CD8-positive, alpha-beta memory T cell (primary cell): ENCODE measurements at places on chromosomes 4 and X. TPM values are rescaled to one million over a fixed set of nuclear protein-coding genes. Genes with fewer than 3 reads are reported as not detected.

The INTU gene
- not detected for polyA plus RNA-seq

The MAEA gene
- polyA plus RNA-seq: 75.3 TPM

The FATE1 gene
- not detected for polyA plus RNA-seq

The KDR gene
- polyA plus RNA-seq: not detected

The MAGEA2 gene
- not detected for polyA plus RNA-seq

The COX7B2 gene
- not detected for polyA plus RNA-seq

The FGB gene
- polyA plus RNA-seq: not detected

The ARAF gene
- polyA plus RNA-seq: 99.4 TPM

The CD99L2 gene
- polyA plus RNA-seq: 15.9 TPM

The PNMA3 gene
- 0.30 TPM for polyA plus RNA-seq

The PDK3 gene
- 48.3 TPM for polyA plus RNA-seq

The CYBB gene
- not detected for polyA plus RNA-seq

The FAM9C gene
- polyA plus RNA-seq: not detected

The ADAMTS3 gene
- not detected for polyA plus RNA-seq

The MXRA5 gene
- polyA plus RNA-seq: not detected
